ENCODE measurements at places on chromosomes 5 and 9.

GRCh38 chr9:4269872-4270271 is 30.0 kb downstream of the GLIS3 start:
- no peak for DNase-seq

DNA sequence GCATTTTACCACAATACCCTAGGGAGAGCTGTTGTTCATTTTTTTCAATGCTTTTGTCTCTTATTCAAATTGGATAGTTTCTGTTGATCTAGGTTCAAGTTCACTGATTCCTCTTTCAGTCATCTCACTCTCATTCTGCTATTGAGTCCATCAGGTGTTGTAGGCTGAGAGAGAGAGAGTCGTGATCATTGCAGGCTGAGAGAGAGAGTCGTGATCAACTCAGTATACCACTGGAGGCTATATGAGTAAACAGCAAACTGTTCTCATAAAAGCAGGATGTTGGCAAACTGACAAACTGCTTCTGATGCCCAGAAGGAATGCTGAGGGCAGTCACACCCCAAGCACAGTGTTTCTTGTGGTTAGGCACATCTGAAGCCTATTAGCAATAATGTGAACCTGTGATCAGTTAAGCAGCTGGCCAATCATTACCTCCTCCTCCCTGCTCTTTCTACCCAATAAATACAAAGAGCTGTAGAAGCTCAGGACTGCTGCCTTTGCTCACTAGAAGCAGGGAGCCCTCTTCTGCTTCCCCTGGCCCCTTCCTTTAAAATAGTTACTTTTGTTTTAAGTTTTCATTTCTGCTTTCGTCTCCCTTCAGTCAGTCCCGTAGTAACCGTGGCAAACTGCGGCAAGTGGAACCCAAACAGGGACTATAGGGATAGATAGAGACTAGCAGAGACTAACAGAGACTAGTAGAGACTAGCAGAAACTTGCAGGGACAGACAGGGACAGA is 476.1 kb upstream of the ACO1 start:
- DNase-seq, result no peak

DNA sequence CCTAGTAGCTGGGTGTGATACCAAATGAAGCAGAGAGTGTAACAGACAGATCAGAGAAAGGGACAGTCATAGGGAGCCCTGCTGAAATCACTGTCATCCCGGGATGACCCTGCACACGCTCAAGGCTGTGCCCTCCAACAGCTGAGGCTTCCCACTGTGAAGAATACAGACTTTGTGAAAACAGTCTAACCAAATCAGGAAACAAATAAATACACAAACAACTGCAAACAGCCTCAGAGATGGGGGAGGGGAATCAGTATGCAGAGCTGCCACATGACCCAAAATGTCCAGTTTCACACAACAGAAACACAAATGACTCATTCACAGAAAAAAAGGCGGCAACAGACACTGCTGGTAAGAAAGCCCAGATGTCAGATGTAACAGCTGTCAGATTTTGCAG is 101.9 kb downstream of the ADAMTS2 start:
- DNase-seq, result no peak

DNA sequence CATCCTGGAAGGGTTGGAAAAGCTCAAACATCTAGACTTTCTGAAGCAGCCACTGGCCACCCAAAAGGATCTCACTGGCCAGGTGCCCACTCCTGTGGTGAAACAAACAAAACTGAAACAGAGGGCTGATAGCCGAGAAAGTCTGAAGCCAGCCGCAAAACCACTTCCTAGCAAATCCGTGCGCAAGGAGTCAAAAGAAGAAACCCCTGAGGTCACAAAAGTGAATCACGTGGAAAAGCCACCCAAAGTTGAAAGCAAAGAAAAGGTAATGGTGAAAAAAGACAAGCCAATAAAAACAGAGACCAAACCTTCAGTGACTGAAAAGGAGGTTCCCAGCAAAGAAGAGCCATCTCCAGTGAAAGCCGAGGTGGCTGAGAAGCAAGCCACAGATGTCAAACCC is 87.6 kb downstream of the MAP1B start:
- DNase-seq, result no peak

DNA sequence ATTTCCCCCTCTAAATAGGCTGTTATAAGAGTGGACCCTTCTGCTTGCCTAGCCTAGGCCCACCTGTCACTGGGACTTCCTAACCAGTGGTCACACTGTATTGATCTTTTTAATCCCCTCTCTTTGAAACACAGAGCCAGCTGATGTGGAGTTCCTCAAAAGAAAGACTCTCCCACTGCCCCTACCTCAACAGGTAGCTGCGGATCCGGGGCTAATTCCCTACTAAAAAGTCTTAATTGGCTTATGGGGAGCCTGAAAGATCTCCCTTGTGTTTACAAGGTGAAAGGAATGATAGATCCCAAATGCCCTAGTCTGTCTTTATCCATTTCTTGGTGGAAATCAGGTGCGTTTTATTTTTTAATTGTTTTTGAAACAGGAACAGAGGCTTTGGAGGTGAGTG is 2.0 kb downstream of the NEUROG1 start:
- DNase-seq, result no peak

GRCh38 chr5:146059460-146060220 is 45.7 kb downstream of the PLAC8L1 start:
- DNase-seq, result no peak

GRCh38 chr5:116423141-116423540 is 151.5 kb downstream of the SEMA6A start:
- DNase-seq, result no peak

- no peak for DNase-seq
These were observed 5.3 kb upstream of the HAUS6 start for GRCh38 chr9:19108038-19108437.

- no peak for DNase-seq
These were observed 173.3 kb upstream of the VLDLR start for GRCh38 chr9:2448193-2448738.

DNA sequence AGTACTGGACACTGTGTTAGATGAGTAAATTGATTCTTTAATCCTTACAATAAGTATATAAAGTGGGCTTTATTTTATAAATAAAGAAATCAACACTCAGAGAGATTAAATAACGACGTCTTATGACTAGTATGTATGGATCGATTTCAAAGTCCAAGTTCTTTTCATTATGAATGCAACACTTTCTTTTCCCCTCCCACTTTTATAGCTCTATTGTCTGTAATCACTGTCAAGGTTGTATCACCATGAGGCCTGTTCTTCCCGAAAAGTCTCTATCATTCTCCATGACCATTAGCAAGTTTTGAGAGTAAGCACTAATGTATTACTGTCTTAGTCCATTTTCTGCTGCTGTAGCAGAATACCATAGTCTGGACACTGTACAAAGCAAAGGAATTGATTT is 228.4 kb downstream of the TLR4 start:
- DNase-seq, result no peak

DNA sequence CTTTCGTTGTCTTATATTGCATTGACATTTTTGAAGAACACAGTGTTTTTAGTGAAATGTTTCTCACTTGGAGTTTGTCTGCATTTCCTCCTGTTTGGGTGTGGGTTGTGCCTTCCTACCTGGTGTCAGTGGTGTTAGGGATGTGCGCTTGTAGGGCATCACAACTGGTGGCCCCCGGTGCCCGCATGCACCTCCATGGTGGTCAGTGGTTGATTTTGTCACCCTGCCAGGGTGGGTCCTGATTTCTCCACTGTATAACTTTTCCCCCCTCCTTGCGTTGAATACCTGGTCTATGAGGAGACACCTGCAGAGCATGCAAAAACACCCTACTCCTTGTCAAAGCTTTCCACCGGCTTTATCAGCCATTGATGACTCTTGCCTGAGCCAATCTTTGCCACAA is 132.9 kb downstream of the BARX1 start:
- DNase-seq, result no peak

GRCh38 chr5:173479711-173480110 is 136.7 kb downstream of the BOD1 start:
- no peak for DNase-seq

DNA sequence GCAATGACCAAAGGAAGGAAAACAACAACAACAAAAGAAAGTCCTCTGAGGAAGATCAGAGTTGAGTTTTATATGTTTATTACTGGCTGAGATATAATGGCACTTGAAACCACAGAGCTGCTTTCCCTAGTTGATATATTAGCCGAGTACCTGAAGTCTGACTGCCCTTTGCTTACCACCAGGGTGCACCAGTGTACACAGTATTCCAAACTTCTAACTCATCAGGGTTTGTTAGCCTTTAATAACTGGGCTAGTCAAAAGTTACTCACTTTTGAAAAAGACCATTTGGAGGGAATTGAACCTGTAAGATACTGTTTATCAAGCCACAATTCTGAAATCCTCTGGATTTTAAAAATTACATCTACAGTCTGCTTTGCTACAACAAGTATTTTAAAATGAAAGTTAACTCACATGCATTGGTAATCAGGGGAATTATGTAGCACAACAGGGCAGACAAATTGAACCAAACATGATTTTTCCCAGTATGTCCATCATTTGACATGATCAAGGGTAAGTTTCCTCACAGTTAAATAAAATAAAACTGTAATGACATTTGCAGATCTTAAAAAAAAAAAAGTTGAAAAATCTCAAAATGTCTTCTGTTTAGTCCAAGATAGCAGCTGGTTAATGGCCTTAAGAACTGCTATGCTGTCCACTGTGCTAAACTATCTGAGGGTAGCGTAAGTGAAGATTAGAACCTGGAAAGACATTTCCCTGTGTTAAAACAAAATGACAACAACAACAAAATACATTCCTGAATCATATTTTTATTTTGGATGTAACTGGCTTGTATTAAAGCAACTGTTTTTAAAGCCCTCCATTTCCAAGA is 57.3 kb upstream of the C6 start:
- DNase-seq, result peak; percentile 49

- no peak for DNase-seq
These were observed 1.6 kb downstream of the CENPP start for GRCh38 chr9:92327283-92327850.

DNA sequence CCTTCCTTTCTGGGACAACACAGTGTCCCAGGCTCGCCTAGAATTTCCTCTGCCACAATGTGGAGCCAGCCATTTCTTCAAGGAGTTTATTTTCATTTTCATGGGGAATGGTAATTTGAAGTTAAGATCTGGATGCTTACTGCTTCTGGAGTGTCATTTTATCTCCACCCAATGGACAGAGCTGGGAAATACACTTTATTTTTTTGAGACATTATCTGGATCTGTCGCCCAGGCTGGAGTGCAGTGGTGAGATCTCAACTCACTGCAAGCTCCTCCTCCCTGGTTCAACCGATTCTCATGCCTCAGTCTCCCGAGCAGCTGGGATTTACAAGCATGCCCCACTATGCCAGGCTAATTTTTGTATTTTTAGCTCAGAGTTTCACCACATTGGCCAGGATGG is 12.7 kb upstream of the THG1L start:
- DNase-seq, result no peak

DNA sequence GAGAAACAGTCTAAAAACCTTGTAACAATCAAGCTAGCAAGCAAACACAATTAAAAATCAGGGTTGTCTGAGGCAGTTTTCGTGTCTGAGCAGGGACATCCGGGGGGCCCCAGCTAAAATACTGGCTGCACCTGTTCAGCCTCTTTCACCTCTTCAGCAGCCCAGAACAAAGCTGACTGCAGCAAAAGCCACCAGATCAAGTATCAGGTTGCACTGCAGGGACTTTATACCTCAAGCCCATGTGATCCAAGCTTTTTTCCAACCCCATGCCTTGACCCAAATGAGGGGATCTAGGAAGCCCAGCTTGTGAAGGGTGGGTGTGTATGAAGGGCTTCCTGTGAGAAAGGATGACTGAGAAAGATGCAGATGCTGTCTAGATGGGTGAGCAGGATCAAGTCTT is 133.4 kb downstream of the SEMA6A start:
- no peak for DNase-seq

DNA sequence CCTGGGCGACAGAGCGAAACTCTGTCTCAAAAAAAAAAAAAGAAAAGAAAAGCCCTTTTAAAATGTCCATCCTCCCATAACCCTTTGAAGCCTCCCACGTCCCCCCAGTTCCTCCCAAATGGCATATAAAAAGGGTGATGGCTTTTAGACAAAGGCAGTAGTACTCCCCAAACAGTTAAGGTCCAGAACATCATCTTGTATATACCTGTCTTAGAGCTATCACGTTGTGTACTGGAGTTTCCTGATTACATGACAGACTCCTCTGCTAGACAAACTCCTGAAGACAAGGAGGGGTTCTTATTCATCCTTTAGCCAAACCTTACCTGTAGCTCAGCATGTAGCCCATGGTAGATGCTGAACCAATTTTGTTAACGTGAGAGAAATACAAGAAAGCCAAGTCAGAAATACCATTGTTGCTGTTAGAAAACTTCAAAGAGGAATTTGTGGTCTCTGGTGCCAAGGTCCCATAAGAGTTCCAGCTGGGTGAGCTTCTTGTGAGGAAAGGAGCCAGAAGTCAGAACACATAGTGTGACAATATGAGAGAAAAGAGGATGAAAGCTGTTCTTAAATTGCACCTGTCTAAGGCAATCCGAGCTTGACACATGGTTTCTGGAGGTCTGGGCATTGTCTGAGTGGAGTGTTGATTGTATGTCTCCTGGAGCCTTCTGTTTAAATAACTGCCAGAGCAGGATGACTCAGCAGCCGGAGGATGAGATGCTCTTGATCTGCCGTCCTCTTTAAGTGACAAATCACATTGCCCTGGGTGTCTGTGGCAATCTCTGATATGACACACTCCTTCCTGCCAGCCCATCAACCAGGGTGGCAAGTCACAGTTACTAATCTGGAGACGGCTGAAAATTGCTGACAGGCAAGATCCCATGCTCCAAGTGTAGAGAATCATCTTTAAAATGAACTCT is 69.1 kb downstream of the ARRDC3 start:
- no peak for DNase-seq

DNA sequence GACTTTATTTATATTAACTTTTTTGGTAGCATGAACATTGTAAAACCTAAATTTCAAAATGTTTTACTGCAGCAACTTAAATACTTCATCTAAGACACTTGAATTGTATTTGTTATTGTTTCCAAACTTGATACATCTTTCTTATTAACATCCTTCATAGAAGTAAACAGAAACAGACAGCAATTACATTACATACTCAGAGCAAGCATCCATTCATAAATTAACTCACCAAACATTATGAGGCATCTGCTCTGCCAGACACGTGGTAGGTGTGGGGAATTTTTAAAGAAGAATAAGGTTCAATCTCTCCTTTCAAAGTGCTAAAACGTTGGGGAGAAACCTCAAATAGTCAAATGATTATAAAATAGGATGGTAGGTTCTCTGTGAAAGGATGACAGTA is 130.8 kb downstream of the MUSK start:
- DNase-seq, result no peak

- DNase-seq, result no peak
These were observed 110.0 kb upstream of the LPCAT1 start for GRCh38 chr5:1633605-1634336.

DNA sequence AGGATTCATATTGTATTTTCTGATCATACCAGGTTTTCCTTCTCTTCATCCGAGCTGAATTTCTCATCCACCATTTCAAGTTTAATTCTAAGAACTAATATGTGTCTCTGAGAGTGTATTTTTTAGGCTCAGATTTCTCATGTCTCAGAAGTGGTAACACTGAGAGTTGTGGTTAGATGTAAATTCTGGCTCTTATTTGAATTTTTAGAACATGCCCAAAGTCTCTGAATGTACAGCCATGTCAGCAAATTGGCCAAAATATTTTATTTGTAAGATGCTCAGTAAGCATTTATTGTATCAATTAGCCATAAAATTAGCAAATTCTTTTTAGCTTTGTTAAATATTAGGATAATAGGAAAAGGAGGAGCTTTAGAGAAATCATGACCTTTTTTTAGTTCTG is 16.6 kb downstream of the SV2C start:
- no peak for DNase-seq

- no peak for DNase-seq
These were observed 1.3 kb upstream of the AK1 start for GRCh38 chr9:127878652-127879390.

- DNase-seq, result no peak
These were observed 66.1 kb downstream of the PAPPA start for GRCh38 chr9:116219686-116220085.

GRCh38 chr9:2116073-2116472 is 100.9 kb downstream of the SMARCA2 start:
- no peak for DNase-seq

All from cerebellar nuclear complex (tissue), 1 donor.